ENCODE measurements at places on chromosomes 1 and 21. TPM values are rescaled to one million over a fixed set of nuclear protein-coding genes. Genes with fewer than 3 reads are reported as not detected.

The NTPCR gene
- total RNA-seq = 24.5 TPM

The AGTRAP gene
- total RNA-seq = 15.8 TPM

The OR2L5 gene
- 0.14 TPM for total RNA-seq

The PTAFR gene
- total RNA-seq = 3.8 TPM

The A3GALT2 gene
- not detected for total RNA-seq

The VANGL2 gene
- total RNA-seq = 0.26 TPM

The TTC39A gene
- 0.36 TPM for total RNA-seq

The CASQ2 gene
- not detected for total RNA-seq

The KIAA1614 gene
- total RNA-seq = 0.29 TPM

The FBXO2 gene
- 7.3 TPM for total RNA-seq

The HMGCS2 gene
- total RNA-seq = 0.82 TPM

The TNNT2 gene
- not detected for total RNA-seq

The NPPA gene
- not detected for total RNA-seq

The TMEM240 gene
- total RNA-seq = 1.4 TPM

The PARS2 gene
- 6.6 TPM for total RNA-seq

The MPZL1 gene
- total RNA-seq = 9.4 TPM

The FOXD2 gene
- 0.57 TPM for total RNA-seq

The DMBX1 gene
- total RNA-seq = not detected

The SLC30A10 gene
- total RNA-seq = not detected

The OR2G6 gene
- not detected for total RNA-seq

The RNF207 gene
- 4.7 TPM for total RNA-seq

The FPGT gene
- total RNA-seq = 4.6 TPM

The ADAMTS5 gene
- total RNA-seq = not detected

The ZNF672 gene
- 46.7 TPM for total RNA-seq

The CFHR2 gene
- not detected for total RNA-seq
